Activated CD4-positive, alpha-beta T cell treated with anti-CD3 and anti-CD28 coated beads for 36 hours (primary cell): ENCODE measurements at places on chromosomes 7 and 10. TPM values are rescaled to one million over a fixed set of nuclear protein-coding genes. Genes with fewer than 3 reads are reported as not detected.

GRCh38 chr7:78568690-78569089, 770.1 kb downstream of the PHTF2 start:
- DNase-seq = no peak

DNA sequence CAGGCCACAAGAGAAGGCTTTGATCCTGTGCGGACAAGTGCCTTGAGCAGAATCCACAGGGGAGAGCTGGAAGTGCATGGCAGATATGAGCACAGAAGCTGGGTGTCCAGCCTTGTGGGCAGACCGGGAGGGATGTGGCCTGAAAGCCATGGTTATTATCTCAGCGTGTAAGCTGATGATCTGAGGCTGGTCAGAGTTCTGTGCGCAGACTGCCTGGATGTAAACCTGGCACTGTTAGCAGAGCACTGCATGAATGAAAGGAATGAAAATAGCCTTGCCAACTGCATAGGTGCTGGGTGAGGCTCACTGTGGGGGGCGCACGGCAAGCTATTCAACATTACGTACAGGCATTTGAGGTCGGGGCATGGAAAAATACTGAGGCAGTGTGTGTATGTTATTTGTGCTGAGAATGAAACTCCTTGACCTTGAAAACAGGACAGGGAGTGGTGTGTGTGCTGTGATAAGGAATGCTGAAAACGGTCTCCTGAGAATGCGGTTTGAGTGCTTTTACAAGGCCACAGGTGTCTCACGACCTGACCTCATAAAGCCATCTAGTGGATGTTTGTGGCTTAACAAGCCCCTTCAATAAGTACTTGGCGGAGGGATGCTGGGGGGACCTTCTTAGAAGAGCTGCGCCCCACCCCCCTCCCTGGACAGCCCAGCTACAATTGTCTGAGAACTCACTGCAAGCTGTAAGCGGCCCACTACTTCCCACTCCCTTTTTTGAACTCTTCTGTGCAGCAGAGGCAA, 18.7 kb downstream of the AKR1C1 start:
- no peak for DNase-seq

DNA sequence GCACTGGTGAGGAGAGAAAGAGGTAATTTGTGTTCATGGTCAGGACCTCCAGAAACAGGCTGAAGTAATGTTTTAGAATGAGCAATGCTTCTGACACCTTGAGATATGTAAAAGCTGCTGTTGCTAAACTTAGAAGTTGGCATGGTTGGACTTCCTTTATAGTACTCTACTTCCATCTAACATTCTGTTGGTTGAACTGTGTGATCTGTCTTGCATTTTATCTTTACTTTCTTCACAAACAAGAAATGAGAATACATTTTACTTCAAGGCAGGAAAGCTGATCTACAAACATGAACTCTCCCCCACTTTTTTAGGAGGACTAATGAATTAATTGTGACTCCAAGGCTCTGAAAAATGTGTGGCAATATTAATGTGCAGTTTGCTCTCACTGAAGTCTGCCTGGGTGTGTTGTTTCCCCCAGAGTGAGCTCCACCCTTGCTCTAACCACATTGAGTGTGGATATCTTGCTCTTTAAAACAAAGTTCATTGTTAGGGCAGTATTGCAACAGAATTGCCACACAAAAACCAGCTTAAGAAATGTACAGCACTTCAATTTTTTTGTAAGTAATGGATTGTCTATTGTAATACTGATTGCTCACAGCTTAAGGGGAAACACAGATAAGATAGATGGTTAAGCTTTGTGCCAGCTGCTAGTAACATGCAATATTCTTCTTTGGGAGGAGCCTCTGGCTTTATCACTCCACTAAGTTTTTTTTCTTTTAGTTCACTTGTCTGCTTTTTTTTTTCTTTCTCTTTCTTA, 69.0 kb downstream of the ADD3 start:
- DNase-seq = no peak

DNA sequence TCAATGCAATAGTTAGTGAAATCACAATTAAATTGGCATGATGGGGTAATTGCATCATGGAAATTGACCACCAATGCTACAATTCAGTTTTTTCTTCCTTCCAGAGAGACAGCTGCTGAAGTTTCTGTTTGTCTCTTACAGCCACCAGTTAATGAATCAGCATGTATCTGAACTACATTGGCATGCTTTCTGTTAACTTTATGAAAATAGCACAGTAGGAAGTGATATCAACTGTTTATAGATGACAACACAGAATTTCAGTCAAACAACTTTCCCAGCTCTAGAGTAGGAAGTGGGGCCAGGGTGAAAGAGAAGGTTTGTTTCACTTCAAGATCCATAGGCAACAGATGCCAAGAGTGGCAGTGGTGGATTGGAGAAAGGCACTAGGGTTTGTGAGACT, 339.6 kb upstream of the VWC2 start:
- DNase-seq = no peak

The ELOVL3 gene
- total RNA-seq = not detected

The BNIP3 gene
- 200 TPM for total RNA-seq
